IPS-NIHi11 (cell line): ENCODE measurements at places on chromosomes 4 and X.
A peak's percentile ranks its signal among the peaks of the same experiment; 100 is the strongest.

DNA sequence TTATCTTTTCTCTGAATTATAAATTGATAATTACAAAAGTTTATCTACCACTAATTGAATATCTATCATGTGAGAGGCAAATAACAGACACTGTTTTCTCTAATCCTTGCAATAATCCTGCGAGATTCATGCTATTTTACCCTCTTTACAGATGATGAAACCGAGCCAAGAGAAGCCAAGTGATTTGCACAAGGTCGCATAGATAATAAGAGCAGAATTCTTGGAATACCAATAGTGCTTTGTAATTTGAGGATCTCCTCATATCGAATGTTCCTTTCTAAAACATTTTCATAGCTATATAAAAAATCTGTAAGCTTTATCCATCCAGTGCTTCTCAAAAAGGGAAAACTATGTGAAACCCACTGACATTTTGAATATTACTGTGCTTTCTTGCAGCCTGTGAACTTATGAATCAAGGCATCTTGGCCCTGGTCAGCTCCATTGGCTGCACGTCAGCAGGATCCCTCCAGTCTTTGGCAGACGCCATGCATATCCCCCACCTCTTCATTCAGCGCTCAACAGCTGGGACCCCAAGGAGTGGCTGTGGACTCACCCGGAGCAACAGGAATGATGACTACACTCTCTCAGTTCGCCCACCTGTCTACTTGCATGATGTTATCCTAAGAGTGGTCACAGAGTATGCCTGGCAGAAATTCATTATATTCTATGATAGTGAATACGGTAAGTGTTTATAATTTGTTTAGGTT is 743.8 kb upstream of the ATOH1 start:
- peak; percentile 31 for DNase-seq

GRCh38 chr4:170672381-170672965 is 582.7 kb upstream of the AADAT start:
- no peak for DNase-seq

- peak; percentile 17 for DNase-seq
Measured at GRCh38 chr4:71713611-71714203, 70.2 kb downstream of the GC start.

DNA sequence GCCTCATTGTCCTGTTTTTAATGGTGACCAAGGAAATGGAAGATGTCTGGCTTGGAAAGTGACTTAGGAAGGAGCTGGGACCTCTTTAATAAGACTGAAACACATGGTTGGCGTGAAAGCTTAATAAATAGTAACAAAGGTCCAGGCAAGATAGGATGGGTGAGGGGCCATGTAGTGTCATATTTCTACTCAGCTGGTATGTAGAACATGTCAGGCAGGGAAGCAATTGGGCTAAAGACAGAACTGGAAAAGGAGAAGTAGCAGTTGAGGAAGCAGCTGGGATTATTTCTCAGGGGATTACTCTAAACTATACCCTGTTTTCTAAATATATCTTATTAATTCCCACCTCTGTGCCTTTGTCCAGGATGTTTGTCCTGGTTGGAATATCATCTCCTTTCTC is 18.6 kb downstream of the ITGB1BP2 start:
- no peak for DNase-seq

DNA sequence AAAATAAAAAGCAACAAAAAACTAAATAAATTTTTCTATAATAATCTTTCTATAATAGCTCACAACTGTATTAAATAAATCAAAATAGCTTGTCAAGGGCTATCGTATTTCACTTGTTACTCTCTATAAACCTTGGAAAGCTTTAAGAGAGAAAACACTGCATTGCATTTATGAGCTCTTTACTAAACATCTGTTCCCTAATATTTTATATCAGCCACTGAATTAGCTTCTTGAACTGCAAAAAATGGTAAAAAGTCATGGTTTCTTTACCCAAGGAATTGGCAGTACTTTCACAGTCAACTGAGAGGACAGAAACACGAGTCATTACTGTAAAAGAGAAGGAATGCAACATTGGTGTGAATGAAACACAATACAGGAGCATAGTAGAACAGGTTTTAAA is 671.2 kb downstream of the PCDH18 start:
- no peak for DNase-seq

GRCh38 chr4:74777531-74777930 is 16.8 kb downstream of the BTC start:
- no peak for DNase-seq

DNA sequence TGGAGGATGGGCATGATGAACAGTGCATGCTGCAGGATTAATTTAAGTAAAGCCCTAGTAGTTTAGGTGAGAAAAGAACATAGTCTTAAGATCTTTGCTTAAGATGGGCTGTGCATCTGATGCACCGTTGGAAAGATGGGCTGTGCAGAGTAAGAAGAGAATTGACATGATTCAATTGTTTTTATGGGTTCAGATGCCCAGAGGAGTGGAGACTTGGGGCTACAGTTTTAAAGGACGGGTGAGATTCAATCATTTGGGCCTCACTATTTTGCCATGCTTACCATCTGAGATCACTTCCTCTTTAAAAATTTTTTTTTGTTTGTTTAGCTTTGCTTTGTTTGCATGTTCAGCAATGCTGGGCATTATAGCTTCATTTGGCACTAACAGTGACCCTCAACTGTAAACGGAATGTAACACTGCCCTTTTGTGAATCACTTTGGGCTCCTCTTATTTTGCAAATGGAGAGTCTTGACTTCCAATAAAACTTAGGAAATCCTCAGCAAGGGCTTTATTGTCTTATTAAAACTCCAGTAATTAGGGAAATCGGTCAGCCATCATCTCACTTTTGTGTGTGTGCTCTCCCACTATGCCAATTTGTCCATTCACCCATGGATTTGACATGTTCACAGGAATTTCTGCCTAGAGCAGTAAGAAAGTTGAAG is 216.1 kb upstream of the TLL1 start:
- DNase-seq, result no peak

DNA sequence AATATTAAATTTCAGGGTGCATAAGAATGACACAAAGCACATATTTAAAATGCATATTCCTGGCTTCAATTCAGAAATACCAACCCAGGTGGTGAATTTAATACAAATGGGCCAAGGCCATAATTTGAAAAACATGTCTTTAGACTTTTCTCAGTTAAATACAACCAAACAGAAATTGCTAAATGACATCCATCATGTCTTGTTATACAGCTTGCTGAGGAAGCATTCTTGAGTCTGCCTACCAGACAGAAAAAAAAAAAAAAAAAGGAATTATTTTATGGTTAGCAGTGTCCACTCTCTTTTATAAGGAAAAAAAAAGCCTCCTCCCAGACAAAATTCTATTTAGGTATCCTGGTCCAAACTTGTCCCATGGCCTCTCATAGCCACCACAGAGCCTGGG is 119.1 kb downstream of the PAPSS1 start:
- no peak for DNase-seq

DNA sequence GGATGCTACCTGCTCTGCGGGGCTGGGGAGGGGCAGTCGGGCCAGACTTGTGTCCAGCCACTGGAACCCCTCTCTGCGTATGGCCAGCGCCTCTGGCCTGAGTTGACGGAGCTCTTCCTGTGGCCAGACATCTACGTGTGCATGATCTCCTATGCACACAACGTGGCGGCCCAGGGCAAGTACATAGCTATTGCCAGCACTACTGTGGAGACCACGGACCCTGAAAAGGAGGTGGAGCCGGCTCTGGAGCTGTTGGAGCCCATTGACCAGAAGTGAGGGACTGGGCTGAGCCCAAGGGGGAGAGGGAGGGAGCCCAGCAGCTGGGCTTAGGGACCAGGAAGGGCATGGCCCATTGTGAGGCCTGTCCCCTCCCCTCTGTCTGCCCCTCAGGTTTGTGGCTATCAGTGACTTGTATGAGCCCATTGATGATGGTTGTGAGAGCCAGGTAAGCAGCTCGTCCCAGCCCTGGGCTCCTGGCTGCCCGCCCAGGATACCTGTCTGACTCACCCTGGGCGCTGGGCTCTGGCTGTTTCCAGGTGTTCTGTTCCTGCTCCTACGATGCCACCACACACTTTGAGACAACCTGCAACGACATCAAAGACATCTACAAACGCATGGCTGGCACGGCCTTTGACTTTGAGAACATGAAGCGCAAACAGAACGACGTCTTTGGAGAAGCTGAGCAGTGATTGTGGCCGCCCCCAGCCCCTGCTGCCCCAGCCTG is 1.8 kb upstream of the FAM50A start:
- DNase-seq, result no peak

DNA sequence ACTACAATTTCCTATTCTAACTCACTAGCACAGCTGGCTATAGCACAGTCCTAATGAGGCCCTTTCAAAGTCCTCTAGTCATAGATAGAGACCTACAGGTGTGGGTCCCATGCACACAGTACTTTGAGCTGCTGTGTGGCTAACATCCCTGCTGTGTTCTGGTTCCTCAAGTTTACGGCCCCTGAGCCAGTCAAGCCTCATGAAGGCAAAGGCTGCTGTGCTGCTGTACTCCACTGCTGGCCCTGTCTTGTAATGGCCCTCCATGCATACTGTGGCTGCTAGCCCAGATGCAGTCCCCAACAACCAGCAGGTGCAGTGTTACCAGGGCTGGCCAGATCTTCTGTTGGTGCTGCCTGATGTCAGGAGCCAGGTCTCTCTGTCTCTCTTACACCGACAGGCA is 23.4 kb upstream of the ENPEP start:
- DNase-seq, result peak; percentile 19

GRCh38 chr4:159010563-159011260 is 92.2 kb upstream of the RAPGEF2 start:
- DNase-seq, result peak; percentile 23

DNA sequence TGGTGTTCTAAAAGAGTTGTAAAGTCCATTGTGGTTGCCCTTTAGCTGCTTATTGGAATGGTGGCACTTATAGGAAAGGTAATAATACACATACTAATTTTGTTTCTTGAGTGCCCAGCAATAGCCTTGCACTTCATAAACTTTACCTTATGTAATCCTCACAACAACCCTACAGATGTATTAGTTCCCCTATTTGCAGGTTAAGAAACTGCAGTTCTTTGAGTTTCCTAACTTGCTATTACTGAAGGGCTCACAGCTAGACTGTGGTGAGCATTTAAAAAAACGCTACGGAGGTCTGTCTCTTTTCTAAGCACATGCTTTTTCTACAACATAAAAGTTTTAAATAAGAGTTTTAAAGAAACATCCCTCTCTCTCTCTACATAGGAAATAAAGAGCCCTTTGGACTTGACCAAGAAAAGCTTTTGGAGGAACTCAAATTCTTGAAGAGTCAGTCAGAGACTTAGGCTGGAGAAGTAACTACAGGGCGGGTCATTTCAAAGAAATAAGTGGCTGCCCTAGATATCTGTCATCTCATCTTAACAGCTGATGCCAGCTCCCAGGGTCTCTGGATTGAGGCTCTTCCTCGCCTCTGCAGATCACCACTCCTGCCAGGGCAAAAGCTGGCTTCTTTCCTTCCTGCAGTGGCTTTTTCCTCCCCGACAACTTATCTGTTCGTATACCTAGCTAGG is 42.0 kb upstream of the FBXW7 start:
- DNase-seq, result no peak

GRCh38 chr4:174436377-174436776 is 85.9 kb downstream of the HPGD start:
- DNase-seq, result no peak

DNA sequence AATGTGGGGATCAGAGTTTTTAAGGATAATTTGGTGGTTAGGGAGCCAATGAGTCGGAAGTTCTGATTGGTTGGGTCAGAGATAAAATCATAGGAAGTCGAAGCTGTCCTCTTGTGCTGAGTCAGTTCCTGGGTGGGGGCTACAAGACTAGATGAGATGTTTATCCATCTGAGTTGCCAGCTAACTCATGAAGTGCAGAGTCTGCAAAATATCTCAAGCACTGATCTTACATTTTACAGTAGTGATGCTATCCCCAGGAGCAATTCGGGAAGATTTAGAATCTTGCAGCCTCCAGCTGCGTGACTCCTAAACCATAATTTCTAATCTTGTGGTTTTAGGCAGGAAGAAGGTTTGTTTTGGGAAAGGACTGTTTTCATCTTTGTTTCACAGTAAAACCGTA is 565.8 kb upstream of the SPANXN1 start:
- no peak for DNase-seq

DNA sequence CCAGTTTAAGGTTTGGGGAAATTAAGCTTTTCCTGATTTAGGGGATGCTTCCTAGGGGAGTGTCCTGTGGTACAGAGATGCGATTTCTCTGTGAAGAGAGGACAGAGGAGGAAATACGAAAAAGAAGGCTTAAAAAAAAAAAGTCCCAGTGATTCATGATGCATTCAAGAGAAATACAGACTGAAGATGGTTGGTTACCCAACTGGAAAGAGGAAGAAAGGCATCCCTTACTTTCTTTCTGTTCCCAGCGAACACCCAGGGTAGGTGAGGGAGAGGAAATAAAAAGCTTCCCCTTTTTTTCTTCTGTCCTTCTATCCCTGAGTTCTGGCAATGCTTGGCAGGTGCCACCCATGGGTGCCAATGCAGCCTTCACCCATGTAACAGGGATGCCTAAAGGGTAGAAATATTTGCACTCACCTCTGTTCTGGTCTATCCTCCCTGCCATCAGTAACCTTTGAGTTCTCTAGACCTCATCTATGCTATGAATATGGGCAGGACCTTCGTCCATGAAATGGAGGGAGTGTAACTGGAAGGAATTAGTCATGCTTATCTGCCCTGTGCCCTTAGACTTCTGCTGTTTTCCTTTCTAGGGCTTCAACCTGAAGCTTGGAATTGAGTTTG is 230.1 kb upstream of the GALNTL6 start:
- no peak for DNase-seq

DNA sequence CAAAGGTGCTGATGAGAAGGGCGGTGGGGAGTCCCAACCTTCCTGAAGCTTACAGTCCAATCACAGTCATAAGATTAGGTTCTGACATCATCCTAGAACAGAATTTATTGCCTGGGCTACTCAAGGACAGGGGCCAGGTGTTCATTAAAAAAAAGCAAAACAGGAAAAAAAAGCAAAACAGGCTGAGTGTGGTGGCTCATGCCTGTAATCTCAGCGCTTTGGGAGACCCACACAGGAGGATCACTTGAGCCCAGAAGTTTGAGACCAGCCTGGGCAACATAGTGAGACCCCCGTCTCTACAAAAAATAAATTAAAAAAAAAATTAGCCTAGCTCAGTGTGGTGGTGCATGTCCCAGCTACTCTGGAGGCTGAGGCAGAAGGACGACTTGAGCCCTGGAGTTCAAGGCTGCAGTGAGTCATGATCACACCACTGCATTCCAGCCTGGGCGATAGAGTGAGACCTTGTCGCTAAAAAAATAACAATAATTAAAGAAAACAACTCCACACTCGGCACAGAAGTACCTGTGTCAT is 3.0 kb downstream of the RAB9A start:
- no peak for DNase-seq

- DNase-seq, result peak; percentile 11
Measured at GRCh38 chrX:15973299-15973698, 118.7 kb upstream of the AP1S2 start.

- peak; percentile 28 for DNase-seq
Measured at GRCh38 chr4:110287130-110287529, 88.7 kb upstream of the ELOVL6 start.

GRCh38 chrX:70030301-70030767 is 19.4 kb downstream of the AWAT2 start:
- peak; percentile 66 for DNase-seq

GRCh38 chr4:152530600-152530999 is 5.3 kb downstream of the FBXW7 start:
- no peak for DNase-seq

- peak; percentile 12 for DNase-seq
Measured at GRCh38 chrX:48919360-48919841, 577 bp upstream of the PIM2 start.

GRCh38 chrX:107738768-107739167 is 36.8 kb downstream of the TSC22D3 start:
- no peak for DNase-seq

GRCh38 chrX:100745806-100746537 is 14.1 kb upstream of the SYTL4 start:
- DNase-seq, result no peak

- DNase-seq, result no peak
Measured at GRCh38 chrX:40445691-40446090, 135.1 kb upstream of the ATP6AP2 start.
